ENCODE measurements at places on chromosomes 4 and X.
A peak's percentile ranks its signal among the peaks of the same experiment; 100 is the strongest.

DNA sequence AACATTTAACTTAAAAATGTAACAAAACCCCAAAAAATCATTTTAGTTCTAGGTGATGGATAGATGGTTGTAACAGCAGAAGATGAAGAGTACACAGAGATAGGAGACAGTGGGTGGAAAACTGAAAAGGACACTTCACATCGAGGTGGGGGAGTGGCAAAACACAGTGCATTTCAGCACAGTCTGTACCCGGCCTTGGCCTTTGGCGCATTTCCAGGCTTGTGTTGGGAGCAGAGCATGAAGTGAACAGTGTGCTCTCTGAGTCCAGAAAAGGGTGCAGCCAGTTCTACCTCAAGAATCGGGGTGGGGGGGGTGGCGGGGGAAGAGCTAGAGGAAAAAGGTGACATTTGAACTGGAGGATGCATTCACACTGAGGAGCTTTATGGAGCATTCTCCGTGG lies 4.3 kb downstream of the TSPYL2 start:
- DNase-seq, result no peak

GRCh38 chr4:180314972-180315371 lies 1928.2 kb upstream of the TENM3 start:
- no peak for DNase-seq

DNA sequence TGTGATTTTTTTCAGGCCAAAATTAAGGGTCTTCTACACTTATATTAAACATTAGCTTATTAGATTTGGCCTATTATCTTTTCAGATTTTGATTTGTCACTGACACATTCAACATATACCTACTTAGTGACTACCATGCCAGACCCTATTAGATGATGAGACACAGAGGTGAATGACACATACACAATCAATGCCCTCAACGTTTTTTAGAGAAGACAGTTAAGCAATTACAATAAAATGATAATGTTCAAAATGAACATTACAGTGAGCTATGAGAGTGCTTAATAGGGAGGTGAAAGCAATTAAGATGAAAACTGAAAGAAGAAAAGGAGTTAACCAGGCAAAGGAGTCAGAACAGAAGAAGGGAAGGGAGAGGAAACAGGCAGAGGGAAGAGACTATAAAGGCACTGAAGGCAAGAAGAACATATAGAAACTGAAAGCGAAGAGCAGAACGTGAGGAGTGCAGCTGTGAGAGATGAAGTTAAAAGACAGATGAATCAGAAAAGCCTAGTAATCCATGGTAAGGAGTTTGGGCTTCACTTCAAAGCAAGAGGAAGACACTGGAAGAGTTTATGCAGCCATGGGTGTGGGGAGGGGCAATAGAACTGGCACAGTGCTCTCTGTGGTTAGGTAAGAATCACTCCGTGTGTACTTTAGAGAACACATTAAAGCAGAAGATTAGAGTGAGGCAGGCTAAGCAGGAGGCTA lies 119.0 kb downstream of the REELD1 start:
- DNase-seq, result peak; percentile 32

DNA sequence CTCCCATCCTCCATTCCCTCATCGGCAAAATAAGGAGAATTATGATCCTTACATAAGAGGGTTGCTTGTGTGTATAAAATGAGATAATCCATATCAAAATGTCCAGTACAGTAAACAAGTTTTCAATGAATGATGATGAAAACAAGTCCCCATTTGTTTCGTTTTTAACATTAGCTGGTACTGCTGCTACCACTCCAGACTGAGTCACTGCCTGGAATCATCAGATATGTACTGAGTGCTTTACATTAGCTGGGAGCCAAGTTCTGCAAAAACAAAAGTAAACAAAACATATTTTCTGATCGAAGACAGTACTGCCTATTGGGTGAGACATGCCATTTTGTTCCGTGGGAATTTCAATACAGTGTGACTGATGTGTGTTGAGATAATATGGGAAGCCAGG lies 123.2 kb upstream of the IGFBP7 start:
- peak; percentile 92 for DNase-seq

DNA sequence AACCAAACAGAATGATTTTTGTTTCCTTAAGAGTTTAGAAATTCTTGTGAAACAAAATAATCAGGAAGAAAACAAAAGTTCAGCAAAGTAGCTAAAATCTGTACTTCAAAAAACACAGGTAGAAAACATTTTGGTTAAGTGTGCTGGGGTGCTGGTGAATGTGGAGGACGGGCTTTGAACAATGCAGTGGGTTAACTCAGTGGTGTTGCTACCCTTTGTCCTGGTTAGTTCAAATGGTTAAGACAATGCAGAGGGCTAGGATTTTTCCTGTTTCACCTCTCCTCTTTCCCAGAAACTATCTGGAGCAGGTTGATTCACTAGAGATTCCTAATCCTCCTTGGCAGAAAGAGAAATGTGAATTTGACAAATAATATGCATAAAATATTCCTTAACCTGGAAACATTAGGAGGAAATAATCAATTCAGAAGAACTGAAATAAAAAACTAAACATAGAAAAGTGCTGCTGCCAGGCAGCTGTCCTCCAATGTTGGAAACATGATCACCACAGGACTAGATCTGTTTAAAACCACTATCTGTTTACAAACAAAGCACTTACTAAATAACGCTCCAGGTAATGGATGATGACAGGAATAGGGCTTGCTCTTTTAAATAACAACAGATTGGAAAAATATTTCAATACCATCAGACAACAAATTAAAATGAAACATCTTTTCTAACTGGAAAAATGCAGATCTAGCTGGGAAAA lies 148.9 kb downstream of the MAML3 start:
- no peak for DNase-seq

DNA sequence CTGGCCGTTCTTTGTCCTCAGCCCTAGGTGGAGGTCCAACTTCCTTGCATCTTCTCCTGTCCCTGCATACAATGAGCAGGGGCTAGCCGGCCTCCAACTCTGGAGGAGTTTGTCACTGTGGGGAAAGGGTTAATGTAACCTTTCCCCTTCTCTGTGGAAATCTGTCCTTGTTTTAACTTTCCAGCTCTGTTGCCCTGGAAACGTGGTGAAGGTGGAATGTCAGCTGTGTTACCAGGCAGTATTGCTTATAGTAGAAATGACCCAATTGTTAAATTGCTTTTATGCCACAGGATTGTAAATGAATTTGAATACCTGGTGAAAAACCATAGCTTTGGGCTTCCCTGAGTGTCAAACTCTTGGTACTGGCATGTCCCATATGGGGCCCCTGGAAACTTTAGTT lies 131.6 kb upstream of the SCML1 start:
- DNase-seq, result no peak
